NCI-H524 (cell line): ENCODE measurements at places on chromosomes 12 and 14.

GRCh38 chr14:96088911-96089310 lies 49.7 kb downstream of the C14orf132 start:
- no peak for DNase-seq

DNA sequence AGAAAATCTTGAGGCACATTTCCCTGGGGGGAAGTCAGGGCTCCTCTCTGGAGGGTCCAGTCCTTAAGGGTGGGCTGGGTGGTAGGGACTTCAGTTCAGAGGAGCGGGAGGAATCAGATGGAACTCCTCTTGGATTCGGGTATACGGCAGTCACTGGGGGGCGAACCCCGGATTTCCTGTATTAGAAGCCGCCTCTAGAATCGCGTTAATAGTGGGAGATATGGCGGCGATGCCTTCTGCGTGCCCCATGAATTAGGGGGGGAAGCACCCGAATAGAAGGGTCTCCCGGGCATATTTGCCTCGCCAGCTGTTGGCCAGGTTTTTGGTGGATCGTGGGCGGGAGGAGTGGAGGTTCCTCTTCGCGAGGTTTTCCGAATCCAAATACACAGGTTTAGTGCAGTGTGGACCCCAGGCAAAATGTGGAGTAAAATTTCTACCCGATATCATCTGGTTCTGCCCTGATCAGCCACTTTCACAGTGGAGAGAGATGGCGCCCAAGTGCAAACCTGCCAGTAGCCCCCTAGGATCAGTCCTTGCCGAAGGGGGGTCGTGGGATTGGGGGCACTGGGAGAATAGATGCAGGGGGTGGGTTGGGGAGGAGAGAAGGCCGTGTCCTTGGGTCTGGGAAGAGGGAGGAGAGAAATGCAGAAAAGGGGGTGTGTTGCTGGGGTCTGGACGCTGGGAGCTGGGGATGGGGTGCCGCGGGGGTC lies 628 bp downstream of the MEG3 start:
- DNase-seq, result no peak

GRCh38 chr14:64081174-64081746 lies 212.9 kb downstream of the ESR2 start:
- no peak for DNase-seq

- no peak for DNase-seq
Measured at GRCh38 chr12:33988913-33989312, 33.4 kb upstream of the ALG10 start.

GRCh38 chr12:42261708-42262107 lies 23.7 kb upstream of the YAF2 start:
- no peak for DNase-seq

DNA sequence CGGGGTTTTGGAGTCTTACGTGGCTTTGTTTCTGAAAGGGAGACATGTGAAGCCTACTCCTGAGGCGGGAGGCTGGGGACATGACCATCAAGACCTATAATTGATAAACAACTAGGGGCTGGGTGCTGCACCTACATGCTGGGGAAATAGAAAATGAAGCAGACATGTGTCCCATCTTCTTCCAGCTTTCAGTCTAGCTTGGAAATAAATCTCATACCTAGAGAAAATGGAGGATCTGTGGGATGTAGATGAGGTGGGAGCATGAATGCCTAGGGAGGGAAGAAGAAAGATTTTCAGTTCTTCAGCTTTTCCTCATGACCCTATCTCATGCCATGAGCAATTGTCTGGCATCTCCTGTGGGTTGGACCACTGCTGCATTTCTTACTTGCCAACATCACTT lies 22.1 kb downstream of the EMP1 start:
- no peak for DNase-seq

DNA sequence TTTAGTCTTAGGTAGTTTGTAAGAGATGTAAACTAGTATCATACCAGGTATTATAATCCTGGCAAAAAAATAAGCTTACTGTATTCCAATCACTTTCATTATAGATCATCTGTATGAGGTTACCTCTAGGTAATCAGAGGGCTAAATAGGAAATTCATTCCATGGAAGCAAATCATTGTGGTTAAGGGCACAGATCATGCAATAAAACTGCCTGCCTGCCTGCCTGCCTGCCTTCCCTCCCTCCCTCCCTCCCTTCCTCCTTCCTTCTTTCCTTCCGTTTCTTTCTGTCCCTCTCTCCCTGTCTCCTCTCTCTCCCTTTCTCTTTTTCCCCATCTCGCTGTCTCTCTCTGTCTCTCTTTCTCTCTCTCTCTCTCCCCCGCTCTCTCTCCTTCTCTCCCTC lies 3.2 kb upstream of the CLEC9A start:
- DNase-seq, result no peak

- no peak for DNase-seq
Measured at GRCh38 chr12:14366209-14367039, 942 bp downstream of the ATF7IP start.

- no peak for DNase-seq
Measured at GRCh38 chr14:54170301-54170700, 213.7 kb upstream of the BMP4 start.
